ENCODE measurements at places on chromosomes 11 and 22. TPM values are rescaled to one million over a fixed set of nuclear protein-coding genes. Genes with fewer than 3 reads are reported as not detected.

CSNK2A3 gene
- total RNA-seq: 2.3 TPM

KCNE3 gene
- total RNA-seq: under 0.01 TPM

SPECC1L gene
- total RNA-seq: 30.3 TPM

ACR gene
- total RNA-seq: not detected

Data from fibroblast of villous mesenchyme (primary cell).